Neural crest cell (in vitro differentiated cells): ENCODE measurements at places on chromosomes 12 and 14.

- DNase-seq, result no peak
Observed at GRCh38 chr14:104599446-104599845, 5.1 kb downstream of the TMEM179 start.

GRCh38 chr14:23047034-23047634 is 5.1 kb downstream of the PSMB11 start:
- no peak for DNase-seq

DNA sequence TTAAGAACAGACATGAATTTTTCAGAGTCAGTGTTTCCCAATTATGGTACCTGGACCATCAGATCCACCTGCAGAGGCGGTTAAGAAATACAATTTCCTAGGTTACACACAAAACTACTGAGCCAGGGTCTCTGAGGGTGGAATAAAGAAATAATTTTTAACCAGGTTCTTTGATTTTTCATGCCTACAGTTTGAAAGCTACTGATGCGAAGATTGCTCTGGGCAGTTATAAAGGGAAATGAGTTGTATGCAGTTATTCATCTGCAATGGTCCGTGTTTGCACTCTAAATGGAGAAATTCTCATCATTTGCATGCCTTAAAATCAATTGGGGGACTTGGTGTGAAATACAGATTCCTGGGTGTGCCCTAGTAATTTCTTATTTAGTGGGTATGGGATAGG is 89.7 kb downstream of the ERGIC2 start:
- no peak for DNase-seq

DNA sequence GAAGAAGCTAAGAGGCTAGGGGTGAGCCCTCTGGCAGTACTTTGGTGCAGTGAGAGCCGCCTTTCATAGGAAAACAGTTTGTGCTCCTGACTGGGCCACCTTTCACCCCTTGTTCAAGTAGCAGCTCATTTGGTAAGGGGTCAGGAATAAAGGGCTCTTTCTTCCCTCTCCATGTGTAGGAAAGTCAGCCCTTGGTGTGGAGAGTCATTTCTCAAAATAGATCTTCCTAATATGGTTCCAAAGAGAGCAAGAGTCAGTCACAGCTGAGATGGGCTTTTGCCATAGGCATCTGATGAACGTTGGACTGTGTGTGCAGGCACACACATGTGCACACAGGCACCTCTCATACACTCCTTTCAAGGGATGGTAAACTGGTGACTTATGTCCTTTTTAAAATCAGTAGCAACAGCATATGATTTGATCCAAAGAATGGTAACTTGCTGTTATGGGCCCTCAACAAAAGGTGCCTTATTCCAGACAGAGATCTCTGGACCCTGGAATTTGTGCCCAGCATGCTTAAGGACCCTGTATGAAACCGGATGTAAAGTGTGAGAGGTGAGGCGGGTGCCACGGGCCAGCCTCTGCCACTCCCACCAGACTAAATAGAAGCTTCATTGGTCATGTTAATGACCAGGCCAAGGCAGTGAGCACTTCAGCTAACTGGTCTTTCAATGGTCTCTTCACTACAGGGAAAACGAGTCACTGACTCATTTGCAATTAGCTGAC is 16.7 kb upstream of the RIC8B start:
- DNase-seq, result peak; percentile 30

DNA sequence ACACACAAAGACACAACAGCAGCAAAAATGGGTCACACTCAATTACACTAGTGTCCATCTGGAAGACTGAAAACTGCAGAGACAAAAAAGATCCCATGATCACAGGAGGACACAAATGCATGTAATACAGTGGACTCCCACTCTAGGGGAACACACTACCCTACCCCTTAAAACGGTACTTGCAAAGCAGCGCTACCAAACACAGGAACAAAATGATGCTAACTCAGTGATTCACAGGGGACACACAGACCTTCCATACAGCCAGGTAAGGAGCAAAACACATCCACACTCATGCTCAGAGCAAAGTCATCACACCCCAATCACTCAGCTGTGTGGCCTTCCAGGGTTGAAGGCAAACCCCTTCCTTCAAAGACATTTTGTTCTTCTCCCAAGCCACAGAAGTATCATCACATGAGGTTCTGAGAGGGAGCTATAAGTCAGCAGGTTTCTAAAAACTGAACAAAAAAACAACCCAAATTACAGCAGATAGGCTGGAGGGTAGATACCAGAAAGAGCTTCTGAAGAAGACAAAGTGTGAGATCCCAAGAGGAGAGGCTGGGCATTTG is 14.8 kb downstream of the SMUG1 start:
- DNase-seq, result no peak

- no peak for DNase-seq
Observed at GRCh38 chr12:117641885-117642284, 280.5 kb upstream of the NOS1 start.

- peak; percentile 18 for DNase-seq
Observed at GRCh38 chr14:92637228-92637627, 111.2 kb downstream of the LGMN start.

GRCh38 chr12:84805474-84805858 is 107.1 kb downstream of the SLC6A15 start:
- no peak for DNase-seq

- no peak for DNase-seq
Observed at GRCh38 chr14:95503365-95504134, 12.9 kb downstream of the SYNE3 start.

GRCh38 chr12:100545092-100545491 is 28.4 kb upstream of the GAS2L3 start:
- no peak for DNase-seq

DNA sequence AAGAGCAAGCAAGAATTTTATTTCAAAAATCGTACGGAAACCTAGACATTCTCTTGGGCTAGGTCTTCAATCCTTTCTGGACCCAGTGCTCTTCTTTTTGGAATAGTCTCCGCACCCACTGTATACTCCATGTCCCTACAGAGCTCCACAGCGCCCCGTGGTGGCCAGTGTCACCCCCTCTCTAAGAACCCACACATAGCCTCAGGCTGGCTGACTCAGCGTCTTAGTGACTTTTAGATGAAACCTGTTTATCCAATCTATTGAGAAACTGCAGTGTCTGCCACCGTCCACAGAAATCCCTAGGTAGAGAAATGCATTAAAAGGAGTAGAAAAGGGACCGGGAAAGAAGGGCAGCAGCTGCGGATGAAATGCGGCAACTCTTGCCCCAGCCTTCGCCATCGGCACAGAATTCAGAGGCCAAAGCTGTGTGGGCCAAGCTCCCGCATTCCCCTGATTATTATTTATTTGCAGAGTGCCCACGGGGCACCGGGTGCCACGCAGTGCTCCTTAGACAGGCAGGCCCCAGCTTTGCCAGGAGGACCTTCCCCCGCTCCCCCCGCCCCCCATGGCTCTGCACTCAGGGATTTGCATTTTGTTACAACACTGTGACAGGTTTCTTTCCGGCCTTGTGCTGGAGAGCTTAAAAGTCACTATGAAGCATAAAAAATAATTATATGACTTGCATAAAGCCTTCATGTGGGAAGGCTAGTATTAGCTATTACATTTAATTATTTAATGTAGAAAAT is 170.1 kb upstream of the FKBP4 start:
- DNase-seq, result peak; percentile 20

GRCh38 chr14:86243158-86243557 is 713.2 kb downstream of the FLRT2 start:
- DNase-seq, result no peak

DNA sequence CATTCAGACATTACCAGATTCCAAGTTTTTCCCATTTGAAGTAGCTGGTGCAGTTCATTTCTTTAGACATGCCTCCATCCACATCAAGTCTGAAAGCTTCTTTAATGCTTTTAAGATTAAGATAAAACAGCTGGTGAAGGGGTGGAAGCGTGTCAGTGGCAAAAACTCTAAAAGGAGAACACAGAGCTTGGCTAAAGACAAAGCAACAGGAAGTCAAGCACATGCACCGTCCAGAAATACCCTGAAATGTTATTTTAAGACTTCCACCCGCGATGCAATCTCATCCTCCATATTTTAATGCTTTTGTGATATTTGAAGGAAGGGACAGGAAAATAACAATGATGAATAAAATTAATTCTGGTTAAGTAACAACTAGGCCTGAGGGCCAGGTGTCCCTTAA is 31.8 kb downstream of the PPM1H start:
- no peak for DNase-seq

DNA sequence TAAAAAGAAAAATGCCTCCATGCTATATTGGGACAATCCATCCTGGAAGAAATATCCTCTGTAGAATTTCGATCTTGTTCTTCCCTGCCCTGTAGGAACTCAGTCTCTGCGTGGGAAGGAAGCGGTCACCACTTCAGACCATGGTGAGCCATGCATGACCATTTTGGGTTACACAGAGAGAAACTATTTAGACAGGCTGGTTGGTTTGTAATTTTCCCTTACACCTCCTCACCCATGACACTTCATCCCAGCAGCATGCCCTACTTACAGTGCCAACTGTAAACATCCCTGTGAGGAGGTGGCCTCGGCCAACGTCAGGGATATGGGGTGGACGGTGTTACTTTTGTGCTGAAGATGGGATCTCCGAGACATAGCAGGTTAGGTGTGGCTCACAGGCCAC is 121.4 kb downstream of the SMOC1 start:
- no peak for DNase-seq

DNA sequence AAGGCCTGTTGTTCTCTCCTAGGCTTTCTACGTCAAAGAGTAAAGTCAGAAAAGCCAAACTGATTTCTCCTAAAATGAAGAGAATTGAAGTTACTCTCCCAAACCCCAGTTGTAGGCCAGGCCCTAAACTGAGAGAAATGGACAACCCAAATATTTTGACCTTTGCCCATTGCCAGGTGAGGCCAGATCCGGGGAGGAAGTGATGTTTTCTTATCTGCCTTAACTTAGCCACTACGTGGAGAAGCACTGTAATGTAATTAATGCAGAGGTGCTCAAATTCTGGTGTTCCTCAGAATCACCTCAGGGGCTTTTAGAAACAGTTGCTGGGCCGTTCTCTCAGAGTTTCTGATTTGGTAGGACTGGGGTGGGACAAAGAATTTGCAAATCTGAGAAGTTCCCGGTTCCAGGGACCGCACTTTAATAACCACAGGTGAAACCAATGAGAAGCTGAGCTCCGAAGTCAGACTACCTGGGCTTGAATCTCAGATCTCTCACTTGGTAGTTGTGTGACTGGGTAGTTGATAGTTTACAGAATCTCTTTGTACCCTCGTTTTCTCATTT is 73.2 kb downstream of the ETV6 start:
- DNase-seq, result no peak

DNA sequence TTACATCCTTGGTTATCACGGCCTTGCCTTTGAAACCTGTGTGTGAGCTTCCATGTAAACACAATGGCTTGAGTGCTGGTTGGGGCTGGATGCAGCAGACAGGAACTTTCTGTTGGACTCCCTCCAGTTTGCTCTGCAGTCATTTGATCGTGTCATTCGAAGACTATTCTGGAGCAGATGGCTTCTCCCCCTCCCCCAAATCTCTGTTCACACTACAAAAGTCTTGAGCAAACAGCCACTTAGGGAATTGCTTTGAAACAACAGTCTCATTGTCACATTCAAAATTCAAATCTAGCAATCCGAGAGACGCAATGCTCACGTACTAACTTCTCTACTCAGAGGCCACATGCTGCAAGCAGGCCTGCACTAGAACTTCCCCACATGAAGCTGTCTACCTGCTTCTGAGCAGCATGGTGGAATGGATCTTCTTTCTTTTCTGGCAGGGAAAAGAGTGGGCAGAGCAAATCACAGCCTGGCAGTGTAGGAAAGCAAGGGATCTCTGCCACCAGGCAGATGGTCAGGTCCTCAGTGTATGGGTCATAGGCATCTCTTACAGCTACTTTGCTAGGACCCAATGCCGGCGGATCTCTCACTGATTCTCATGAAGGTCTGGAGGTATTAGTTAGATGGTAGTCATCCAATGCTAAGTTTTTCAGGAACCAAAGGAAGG is 214.2 kb downstream of the PPM1H start:
- DNase-seq, result no peak

DNA sequence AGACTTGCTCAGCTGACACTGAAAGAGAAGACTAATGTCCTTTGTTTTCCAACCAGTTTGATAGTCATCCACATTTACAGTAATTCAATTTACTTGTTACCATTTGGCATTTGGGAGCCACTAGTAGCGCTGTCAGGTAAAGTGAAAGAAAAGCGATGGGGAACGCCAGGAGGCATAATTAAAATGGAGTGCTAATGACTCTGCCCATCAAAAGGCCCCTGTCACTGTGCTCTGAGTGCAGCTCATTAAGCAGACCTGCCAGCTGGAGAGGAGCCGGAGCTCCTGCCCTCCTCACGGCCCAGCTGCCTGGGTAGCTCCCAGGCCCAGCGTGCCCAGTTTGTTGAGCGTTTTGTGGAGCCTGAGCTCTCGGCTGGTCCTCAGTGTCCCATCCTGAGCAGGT is 463.6 kb upstream of the CCDC196 start:
- no peak for DNase-seq

DNA sequence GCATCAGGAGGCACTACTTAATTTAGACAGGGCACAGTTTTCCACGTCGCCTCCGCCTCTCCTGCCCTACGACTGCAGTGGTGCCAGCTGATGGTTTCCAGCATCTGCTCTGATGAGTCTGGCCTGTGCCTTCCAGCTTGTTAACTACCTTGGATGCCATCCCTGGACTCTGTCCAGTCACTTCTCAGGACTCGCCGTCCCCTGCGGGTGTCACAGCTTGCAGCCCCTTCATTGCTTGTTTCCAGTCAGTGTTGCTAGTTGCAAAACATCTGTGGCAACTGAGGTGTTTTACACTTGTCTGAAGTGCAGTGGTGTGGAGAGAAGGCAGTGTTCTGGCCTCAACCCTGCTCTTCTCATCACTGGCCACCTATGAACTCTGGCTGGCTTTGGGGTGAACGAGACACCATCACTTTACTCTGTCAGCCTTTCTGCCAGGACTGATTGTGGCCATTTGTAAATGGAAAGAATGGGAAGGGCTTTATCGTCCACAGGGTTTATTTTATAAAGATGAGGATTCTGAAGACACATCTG is 8.3 kb downstream of the ADGRD1 start:
- DNase-seq, result no peak

DNA sequence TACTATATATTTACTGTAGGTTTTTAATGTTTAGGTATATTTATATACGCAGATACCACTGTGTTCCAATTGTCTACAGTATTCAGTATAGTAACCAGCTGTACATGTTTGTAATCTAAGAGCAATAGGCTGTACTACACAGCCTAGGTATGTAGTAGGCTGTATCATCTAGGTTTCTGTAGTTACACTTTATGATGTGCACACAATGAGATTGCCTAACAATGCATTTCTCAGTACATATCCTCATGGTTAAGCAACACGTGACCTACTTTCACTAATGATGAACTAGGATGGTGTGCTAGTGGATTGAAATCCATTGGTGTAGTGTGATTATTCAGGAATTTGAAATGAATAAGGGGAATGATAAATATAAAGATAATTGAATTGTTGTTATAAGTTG is 77.7 kb downstream of the ETNK1 start:
- no peak for DNase-seq

GRCh38 chr14:48575772-48576171 is 900.4 kb upstream of the MDGA2 start:
- no peak for DNase-seq
